ENCODE measurements at places on chromosomes 5 and 9.

DNA sequence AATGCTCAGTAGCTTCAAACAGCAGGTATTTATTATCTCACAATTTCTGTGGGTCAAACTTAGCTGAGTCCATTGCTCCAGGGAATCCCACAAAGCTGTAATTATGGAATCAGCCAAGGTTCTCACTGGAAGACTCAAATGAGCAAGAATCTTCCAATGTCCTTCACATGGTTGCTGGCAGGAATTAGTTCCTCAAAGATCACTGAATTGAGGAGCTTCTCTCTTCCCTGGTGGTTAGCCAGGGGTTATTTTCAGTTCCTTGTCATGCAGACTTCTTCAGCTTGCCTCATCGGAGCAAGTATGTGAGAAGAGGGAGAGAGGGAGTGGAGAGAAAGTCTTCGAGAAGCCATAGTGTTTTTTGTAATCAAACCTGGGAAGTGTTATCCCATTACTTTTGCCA is 2331.9 kb downstream of the MAT2B start:
- DNase-seq: no peak

DNA sequence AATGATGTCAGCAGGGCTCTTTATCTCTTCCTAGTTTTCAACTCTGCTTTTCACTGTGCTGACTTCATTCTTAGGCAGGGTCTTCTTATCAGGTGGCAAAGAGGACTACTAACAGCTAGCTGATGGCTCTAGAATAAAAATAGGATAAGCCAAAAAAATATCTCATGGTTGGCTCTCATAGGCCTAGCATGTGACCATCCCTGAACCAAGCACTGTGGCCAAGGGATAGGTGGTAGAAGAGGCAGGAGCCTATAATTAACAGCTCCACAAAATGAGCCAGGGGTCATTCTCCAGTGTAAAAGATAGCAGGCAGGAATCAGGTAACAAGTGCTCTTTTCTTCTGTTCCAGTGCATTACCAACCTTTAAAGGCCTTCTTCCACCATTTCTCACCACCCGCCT is 21.1 kb downstream of the ANKDD1B start:
- DNase-seq: no peak

GRCh38 chr5:75716715-75717081 is 539 bp downstream of the POC5 start:
- DNase-seq: no peak

DNA sequence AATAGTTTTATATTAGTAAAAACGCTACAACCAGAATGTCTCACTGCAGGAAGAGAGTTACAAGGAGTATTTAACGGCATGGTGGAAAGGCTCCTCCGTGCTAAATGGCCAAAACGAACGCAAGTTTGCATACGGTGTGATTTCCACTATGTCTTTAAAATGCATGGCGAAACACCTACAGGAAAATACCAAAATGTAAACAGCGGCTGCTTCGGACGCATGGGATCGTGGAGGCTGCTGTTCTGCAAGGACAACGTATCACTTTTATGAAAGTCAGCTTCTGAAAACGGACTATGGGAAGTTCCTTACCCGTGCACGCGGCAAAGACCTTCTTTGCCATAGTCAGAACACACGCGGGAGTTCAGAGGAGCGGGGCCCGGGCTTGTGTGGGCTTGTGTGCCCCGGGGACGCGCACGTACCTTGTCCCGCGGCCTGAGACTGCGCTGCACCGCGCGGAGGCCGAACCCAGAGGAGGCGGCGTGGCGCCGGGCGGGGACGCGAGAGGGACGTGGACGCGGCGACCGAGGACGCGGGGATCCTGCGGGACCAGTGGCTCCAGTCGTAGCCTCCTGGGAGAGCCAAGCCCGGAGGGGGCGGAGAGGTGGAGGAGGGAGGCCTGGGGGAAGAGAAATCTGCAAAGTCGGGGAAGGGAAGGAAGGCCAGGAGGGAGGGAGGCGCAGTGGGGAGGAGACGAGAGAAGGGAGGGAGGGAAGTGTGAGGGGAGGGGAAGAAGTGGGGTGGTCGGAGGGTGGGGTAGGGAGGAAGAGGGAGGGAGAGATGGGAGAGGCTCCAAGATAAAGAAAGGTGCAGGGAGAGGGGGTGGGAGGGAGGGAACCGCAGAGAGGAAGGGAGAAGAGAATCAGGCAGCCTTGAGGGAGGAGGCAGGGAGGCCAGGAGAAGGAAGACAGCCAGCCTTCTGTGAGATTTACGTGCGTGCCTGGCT is at the start of gene CMBL:
CMBL (minus strand) TSS at position 697 of the 943 bp plus-strand sequence. CDS start 17,140 bp downstream, outside the sequence.
- DNase-seq: peak; percentile 16

DNA sequence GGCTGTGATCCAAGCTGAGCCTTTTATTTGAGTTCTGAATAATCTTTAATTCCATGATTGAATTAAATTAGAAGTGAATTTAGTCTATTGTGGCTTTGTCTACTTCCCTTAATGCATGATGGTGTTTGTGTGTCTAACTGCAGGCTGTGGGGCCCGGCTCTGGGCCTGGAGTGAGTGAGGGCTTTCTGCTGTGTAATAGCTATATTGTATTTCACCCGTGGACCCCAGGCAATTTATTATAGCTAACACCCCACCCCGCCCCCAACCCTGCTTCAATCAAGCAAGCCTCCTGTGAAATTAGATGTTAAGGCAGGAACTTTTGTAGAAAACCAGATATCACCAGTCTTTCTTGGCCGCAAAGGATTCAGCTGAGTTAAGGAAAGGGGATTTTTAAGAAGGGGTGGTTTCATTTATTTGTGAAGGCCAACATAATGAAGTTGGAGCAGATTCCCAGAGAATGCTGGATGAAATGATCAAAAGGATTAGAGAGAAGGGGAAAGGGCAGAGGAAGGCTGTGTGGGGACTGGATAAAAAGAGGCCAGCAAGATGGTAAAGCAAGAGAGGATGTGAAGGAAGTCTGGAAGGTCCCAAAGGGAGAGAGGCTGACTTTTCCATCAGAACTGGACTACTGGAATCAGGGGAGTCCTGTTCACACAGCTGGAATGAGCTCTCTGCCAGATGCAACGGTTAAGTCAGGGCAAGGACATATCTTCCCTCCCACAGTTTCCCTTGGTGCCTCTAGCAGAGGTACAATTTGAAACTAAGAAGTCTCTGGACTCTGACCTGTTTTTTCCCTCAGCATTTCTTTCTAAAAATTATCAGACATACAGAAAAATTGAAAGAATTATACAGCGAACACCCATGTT is 125.3 kb upstream of the SAP30L start:
- no peak for DNase-seq

- DNase-seq: no peak
Measured at GRCh38 chr5:127580731-127581130, 63.3 kb downstream of the PRRC1 start.

- DNase-seq: peak; percentile 19
Measured at GRCh38 chr5:150398722-150399523, 13.8 kb downstream of the CD74 start.

GRCh38 chr5:84292000-84292642 is 92.6 kb downstream of the EDIL3 start:
- DNase-seq: no peak

DNA sequence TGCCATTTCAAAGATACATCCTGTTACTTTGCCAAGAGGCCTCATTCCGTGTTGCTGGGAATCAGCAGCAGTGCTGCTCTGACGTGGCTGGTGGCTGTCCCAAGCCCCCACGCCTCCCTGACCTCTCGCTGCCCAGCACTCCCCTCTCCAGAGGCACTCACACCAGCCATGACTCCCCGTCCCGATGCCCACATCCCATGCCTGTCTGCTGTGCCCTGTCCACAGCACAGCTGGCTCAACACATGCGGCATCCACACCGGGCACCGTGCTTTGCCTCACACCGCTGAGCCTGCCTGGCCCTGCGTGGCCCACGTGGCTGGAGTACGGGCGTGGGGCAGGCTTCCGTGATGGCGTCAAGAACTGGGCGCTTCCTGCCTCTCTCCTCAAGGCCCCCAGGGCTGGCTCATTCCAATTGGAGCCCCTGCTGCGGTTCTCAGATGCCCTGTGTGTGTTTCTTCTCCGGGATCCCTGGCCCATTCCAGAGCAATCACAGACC is 7.8 kb upstream of the LCN1 start:
- DNase-seq: no peak

- DNase-seq: peak; percentile 13
Measured at GRCh38 chr5:87432460-87432859, 19.7 kb upstream of the CCNH start.

DNA sequence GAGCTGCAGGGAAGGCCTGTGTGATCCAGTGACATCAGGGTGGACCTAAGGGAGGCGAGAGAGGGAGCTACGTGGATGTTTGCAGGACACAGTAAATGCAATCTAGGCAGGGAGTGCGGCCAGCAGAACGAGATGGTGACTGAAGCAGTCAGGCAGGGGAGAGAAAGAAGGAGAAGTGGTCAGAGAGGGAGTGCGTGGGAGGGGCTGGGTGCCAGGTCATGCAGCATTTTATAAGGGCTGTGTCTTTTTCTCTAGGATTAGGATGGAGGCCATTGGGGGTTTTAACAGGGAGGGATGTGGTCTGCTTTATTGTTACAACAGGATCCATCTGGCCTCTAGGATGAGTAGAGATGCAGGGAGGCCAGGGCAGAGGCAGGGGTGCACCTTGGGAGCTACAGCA is 80.4 kb downstream of the DCP2 start:
- DNase-seq: no peak

DNA sequence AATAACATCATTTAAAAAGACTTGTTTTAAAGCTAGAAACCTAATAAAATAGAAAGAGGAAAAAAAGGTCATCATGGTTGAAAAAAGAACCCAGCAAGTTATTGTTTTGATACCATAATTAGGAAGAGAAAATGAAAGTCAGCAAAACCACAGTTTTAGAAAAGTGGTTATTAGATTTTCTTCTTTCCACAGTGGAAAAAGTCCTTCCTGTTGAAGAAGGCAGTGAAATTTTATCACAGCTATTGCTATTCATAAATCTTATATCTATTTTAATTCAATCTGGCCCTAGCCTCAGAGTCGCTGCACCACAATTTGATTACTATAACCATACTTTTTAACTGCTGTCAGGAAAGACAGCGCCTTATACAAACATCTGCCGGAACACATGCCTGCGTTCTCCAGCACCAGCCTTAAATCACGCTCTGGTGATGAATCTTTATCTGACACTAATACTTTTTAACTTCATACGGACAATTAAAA is 60.3 kb downstream of the MAPKAP1 start:
- no peak for DNase-seq

GRCh38 chr9:89177012-89177943 is 1.3 kb downstream of the SHC3 start:
- DNase-seq: no peak

- no peak for DNase-seq
Measured at GRCh38 chr5:107875833-107876232, 205.1 kb upstream of the EFNA5 start.

GRCh38 chr5:128193665-128194390 is 110.3 kb downstream of the SLC12A2 start:
- no peak for DNase-seq

- DNase-seq: no peak
Measured at GRCh38 chr5:118597543-118597942, 390.8 kb downstream of the DTWD2 start.

GRCh38 chr9:70488793-70489105 is 74.3 kb upstream of the KLF9 start:
- no peak for DNase-seq

GRCh38 chr5:10460252-10460906 is 18.7 kb downstream of the ROPN1L start:
- DNase-seq: no peak

GRCh38 chr9:135617538-135617900 is 21.8 kb downstream of the GLT6D1 start:
- no peak for DNase-seq
